ENCODE measurements at places on chromosomes 11 and 22.
A peak's percentile ranks its signal among the peaks of the same experiment; 100 is the strongest.

GRCh38 chr11:1152316-1153104 lies 5.2 kb upstream of the MUC5AC start:
- DNase-seq, result peak; percentile 50

DNA sequence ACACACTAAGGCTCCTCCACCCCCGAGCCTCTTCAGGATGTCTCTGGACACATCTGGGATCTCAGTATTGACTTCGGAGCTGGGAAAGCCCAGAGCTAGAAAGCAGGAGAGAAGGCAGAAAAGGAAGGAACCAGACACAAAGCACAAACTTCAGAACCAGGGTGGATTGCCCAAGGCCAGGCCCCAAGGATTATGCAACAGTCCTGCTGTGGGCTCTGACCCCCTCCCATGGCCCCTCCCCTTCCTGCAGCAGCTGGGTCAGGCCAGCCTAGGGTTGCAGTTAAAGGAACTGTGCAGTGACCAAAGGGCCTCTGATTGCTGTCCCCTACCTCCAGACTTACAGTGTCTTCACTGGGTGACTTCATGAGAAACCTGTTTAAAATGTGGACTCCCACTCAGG lies 5.3 kb downstream of the KCNE3 start:
- peak; percentile 35 for DNase-seq

GRCh38 chr11:13228572-13228971 lies 49.0 kb upstream of the BMAL1 start:
- no peak for DNase-seq

DNA sequence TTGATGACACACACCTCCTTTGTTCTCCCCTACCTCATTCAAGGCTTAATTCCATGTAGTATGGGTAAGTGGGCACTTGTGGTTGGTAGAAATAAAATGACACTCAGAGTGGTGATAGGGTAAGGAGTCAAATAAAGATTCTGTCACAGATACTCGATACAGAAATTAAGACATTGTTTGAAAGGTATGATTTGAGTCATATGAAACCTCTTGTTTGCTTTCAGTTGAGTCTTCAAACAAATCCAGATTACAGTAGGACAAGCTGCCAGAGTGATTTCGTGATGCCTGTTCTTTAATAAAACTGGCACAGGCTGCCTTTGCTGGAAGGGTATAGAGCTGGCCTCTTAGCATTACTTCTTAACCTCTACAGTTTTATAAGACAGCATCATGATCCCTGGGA lies 182.4 kb downstream of the SPON1 start:
- no peak for DNase-seq

GRCh38 chr22:47152236-47152635 lies 389.8 kb downstream of the TBC1D22A start:
- no peak for DNase-seq

- no peak for DNase-seq
Measured at GRCh38 chr22:44146088-44146861, 34.5 kb upstream of the PARVG start.

GRCh38 chr11:64232182-64232966 lies 2.0 kb upstream of the VEGFB start:
- DNase-seq, result no peak

DNA sequence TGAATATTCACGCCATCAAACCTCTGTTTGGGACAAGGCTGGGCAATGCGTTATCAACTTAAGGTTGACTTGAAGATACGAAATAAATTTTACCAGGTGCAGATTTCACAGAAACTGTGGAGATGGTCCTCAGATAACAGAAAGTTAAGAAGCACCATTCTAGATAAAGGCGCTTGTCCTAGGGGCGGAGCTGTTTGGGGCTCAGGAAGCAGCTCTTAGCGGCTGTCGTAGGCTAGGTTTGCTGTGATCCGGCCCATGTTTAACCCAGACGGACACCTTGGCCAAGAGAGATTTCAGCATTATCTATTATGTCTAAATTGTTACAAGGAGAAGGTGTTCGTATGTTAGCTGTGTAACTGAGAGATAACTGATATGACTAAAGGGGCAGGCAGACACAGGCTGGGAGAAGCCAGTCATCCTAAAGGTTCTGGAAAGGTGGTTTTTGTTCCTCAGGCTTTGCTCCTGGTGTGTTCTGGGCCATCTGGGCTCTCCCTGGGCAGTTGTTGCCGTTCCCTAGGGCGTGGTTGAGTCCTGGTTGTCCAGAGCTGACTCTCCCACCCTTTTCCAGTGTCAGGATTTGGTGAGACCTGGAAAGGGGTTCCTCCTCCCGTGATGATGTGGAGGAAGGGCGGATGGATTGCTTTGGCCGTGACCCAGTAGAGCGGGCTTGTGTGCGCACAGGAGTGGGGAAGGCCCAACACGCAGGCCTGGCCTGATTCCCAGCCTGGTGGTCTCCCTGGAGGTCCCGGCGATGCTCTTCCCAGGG lies 25.8 kb downstream of the TPCN2 start:
- DNase-seq, result no peak

DNA sequence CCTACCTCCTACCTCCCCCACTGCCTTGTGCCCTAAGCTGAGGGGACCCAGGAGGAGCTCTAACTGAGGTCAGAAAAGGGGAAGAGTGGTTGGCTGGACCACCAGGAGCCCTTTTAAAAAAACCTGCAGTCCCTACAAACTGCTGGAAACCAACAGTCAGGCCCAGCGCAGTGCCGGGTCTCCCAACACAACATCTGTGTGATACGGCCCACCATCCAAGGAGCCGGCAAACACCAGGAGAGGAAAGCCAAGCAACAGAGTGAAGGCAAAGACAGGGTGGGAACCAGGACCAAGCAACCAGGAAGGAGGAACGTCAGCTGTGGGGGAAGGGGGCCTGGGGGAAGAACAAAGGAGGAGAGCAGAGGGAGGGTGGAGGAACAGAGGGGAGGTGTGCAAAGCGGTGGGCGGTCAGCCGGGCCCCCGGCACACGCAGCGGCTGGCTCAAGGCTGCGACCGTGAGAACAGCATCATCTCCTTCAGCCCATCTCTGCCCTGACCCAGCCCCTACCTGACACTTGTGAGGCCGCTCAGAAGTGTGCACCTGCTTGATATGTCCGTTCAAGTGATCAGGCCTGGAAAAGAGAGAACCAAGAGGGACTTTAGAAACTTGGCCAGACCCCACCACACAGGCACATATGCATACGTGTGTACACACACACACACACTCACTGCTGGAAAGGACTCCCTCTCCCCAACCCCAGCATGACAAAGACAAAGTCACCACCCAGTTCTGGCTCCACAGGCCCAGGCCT lies 3.6 kb downstream of the PATZ1 start:
- no peak for DNase-seq

DNA sequence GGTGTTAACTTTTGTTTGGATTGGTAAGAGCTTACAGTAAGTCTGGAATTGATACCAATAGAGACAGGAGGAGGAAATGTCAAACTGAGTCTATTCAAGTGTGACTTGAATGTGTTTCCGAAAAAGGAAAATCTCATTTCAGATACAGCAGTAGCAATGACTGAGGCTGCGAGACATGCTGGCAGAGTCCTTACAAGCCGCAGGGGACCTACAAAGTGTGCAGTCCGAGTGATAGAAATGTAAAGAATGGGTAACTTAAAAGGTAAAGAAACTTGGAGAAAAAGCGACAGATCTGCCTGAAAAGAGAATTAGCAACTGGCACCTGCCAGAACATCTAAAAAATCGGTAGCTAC lies 444 bp downstream of the CWF19L2 start:
- peak; percentile 7 for DNase-seq

DNA sequence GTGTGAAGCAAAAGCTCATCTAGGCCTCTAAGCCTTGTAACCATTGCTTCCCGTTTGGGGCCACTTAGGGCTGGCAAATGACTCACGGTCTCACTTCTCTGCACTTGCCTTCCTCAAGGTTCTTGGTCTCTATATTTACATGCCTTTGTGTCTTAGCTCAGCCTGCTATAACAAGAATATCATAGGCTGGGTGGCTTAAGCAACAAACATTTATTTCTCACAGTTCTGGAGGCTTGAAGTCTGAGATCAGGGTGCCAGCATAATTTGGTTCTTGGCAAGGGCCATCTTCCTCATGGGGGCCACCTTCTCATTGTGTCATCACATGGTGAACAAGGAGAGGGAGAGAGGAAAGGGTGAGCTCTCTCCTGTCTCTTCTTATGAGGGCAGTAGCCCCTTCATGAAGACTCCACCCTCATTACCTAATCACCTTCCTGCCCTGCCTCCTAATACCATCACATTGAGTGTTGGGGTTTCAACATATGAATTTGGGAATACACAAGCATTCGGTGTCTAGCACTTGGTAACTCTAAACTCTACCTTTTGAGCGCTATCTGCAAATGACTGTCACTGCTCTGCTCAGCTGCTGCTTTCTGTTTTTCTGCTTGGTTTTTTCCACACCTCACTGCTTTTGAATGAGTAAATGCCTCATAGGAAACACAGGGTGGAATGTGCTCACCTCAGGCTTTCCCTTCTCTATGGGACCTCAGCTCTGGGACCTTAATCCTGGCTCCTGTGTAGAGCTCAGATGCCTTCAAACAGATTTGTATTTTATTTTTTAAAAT lies 16.2 kb upstream of the ME3 start:
- DNase-seq, result no peak

- DNase-seq, result no peak
Measured at GRCh38 chr11:19323502-19323901, 82.8 kb upstream of the E2F8 start.

- DNase-seq, result no peak
Measured at GRCh38 chr11:66328031-66328301, 8.3 kb downstream of the RIN1 start.

DNA sequence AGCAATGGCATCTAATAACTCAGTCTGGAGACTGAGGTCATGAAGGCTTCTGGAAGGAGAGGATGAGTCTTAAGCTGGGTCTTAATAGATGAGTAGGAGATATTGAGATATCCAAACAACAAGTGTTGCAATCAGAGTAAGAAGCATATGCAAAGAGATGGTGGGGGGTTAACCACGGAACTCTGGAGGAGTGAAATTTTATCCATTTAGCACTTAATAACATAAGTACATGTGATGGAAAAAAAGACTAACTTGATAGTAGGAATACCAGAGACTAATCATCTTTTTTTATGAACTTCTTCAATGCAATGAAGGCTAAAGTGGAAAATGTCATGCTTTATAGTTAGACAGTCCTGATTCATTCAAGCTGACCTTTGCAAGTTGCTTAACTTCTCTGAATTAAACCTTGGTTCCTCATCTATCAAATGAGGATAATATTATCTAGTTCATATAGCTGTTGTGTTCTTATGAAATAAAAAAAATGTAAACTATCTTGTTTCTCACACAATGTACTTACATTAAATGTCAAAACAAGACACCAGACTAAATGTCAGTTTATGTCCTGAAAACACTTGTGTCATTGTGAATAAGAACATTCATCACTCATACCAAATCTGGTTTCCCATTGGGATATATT lies 403.1 kb upstream of the CCDC90B start:
- no peak for DNase-seq

DNA sequence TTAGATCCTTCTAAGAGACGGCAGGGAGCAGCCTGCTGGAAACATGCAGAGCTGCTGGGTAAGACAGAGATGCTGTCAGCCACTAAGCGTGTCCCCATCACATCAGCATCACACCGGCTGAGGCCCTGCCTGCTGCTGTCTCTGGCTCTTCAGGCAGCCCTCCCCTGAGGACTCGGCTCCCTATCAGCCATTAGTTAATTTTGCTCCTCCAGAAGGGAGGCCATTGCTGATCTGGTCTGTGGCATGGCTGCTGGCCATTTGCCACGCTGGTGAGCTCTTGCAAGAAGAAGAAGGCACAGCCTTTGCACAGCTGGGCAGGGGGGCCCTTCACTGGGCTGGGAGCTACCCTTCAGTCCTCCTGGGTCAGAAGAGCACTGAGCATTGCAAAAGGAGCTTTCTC lies 131.2 kb upstream of the PARVA start:
- no peak for DNase-seq

DNA sequence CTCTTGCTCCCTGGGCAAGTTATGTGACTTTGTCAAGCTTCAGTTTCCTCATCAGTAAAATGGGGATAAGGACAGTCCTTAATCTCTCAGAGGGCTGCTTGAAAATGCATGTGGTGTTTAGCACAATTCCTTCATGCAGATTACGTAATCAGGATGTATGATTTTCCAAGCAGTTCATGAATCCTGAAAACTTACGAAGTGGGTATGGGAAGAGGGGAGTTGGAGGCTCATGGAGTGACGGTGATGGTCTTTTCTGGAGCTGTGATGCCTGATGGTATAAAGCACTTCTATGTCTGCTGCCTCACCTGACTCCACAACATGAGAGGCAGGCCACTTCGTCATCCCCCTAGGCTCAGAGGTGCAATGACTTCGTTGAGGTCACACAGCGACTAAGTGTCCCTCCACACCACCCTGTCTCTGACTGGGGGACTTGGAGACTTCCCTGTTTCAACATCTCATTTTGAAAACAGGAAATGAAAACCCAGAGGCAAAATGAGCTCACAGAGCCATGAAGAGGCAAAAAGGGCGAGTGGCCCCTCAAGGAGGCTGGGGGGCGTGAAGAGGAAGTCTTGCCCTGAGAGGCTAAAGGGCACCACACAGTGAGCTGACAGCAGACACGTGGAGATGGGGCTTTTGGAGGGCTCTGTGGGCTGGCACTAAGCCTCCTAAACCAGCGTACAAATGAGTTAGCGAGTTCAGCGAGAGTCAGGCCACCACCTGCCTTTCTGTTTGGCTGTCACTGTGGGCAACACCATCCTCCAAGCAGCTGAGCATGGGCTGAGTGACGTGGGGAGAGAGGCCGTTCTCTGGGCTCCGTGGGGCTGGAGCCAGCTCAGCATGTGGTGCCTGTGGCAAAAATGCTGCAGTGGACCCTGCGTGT lies 10.1 kb downstream of the MCM5 start:
- no peak for DNase-seq

DNA sequence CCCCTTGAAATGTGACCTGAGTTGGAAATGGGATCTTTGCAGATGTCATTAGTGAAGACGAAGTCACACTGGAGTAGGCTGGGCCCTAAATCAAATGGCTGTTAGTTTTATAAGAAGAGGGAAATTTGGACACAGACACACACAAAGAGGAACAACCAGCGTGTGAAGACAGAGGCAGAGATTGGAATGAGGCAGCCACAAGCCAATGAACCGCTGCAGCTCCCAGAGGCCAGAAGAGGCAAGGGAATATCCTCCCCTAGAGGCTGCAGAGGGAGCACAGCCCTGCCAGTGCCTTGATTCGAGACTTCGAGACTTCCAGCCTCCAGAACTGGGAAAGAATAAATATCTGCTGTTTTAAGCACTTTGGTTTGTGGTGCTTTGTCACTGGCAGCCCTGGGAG lies 484.5 kb downstream of the MN1 start:
- no peak for DNase-seq

- no peak for DNase-seq
Measured at GRCh38 chr11:28838741-28839140, 730.6 kb downstream of the METTL15 start.

- DNase-seq, result peak; percentile 31
Measured at GRCh38 chr22:46737105-46737975, 712 bp downstream of the CERK start.

DNA sequence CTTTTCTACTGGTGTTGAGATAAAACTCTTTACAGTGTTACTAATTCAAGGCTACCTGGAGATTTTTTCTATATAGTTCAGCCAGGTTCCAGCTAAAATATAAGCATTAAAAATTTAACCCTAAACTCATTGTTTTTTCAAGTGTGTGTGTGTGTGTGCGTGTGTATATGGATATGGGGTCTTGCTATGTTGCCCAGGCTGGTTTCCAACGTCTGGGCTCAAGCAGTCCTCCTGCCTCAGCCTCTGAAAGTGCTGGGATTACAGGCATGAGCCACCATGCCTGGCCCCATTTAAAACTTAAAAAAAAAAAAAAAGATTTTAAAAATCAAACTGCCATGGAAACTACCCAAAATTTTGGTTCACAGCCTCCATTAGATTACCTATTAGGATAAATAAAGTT lies 4.5 kb upstream of the PES1 start:
- DNase-seq, result no peak

Data from HTR-8/SVneo (cell line).